PC-9 (cell line): ENCODE measurements at places on chromosomes 5 and 9. TPM values are rescaled to one million over a fixed set of nuclear protein-coding genes. Genes with fewer than 3 reads are reported as not detected.

The DDX4 gene
- not detected in 2 replicates for total RNA-seq

The MARVELD2 gene
- total RNA-seq: 16.2 and 21.0 TPM in 2 replicates

The GPX8 gene
- 24.6 and 40.2 TPM in 2 replicates for total RNA-seq

The SLC25A2 gene
- 0.33 and 0.55 TPM in 2 replicates for total RNA-seq

The IL13 gene
- not detected in 2 replicates for total RNA-seq

The ABLIM3 gene
- total RNA-seq: 101 and 111 TPM in 2 replicates

The CBY3 gene
- total RNA-seq: not detected in 2 replicates

The GADD45G gene
- 2.4 and 2.9 TPM in 2 replicates for total RNA-seq

The CCDC112 gene
- 4.3 and 4.8 TPM in 2 replicates for total RNA-seq

The TEK gene
- not detected in 2 replicates for total RNA-seq

The CYLC2 gene
- total RNA-seq: not detected in 2 replicates

The LOX gene
- 2.8 and 3.2 TPM in 2 replicates for total RNA-seq

The TARS1 gene
- total RNA-seq: 477 and 584 TPM in 2 replicates

The MARCHF3 gene
- total RNA-seq: 0.35 and 0.75 TPM in 2 replicates

The GGTA1 gene
- not detected in 2 replicates for total RNA-seq

The PCDHAC1 gene
- 0.88 and 0.90 TPM in 2 replicates for total RNA-seq

The ZNF483 gene
- 7.0 and 7.3 TPM in 2 replicates for total RNA-seq

The PCSK1 gene
- not detected in 2 replicates for total RNA-seq

The PRRX2 gene
- 0.98 and 1.6 TPM in 2 replicates for total RNA-seq

The PCDHA10 gene
- total RNA-seq: not detected in 2 replicates

The AGXT2 gene
- total RNA-seq: not detected in 2 replicates

The GCNT4 gene
- 1.1 and 1.4 TPM in 2 replicates for total RNA-seq

The KCNN2 gene
- not detected in 2 replicates for total RNA-seq

The SAXO1 gene
- not detected in 2 replicates for total RNA-seq

The OTP gene
- not detected in 2 replicates for total RNA-seq

The ATOX1 gene
- 175 and 201 TPM in 2 replicates for total RNA-seq

The CTNND2 gene
- total RNA-seq: not detected in 2 replicates

The SLC45A2 gene
- total RNA-seq: 0.20 and 0.33 TPM in 2 replicates

The ABCA2 gene
- total RNA-seq: 79.2 and 115 TPM in 2 replicates

The PCDHB14 gene
- 0.07 TPM in 1 of 2 replicates, not detected in the other for total RNA-seq

The DNAJB5 gene
- 0.79 and 0.98 TPM in 2 replicates for total RNA-seq

The LCN9 gene
- total RNA-seq: not detected in 2 replicates

The TMEM215 gene
- total RNA-seq: not detected in 2 replicates

The PCDHGA11 gene
- total RNA-seq: 0.18 and 0.22 TPM in 2 replicates

The BSPRY gene
- total RNA-seq: 28.8 and 29.3 TPM in 2 replicates

The DBH gene
- not detected in 2 replicates for total RNA-seq

The HRCT1 gene
- 2.0 and 3.6 TPM in 2 replicates for total RNA-seq

The UGCG gene
- 79.8 and 88.7 TPM in 2 replicates for total RNA-seq

The DMRT3 gene
- not detected in 2 replicates for total RNA-seq

The PCDHGA5 gene
- total RNA-seq: 0.13 and 0.20 TPM in 2 replicates

The ACTL7B gene
- total RNA-seq: not detected in 2 replicates

The RHOBTB3 gene
- 87.6 and 99.6 TPM in 2 replicates for total RNA-seq

The ADRA1B gene
- 4.6 and 6.0 TPM in 2 replicates for total RNA-seq

The ELOVL7 gene
- total RNA-seq: 17.2 and 24.3 TPM in 2 replicates

The S1PR3 gene
- 19.4 and 23.3 TPM in 2 replicates for total RNA-seq

The ENTPD2 gene
- total RNA-seq: 9.0 and 14.1 TPM in 2 replicates

The GRM6 gene
- total RNA-seq: not detected in 2 replicates
